ENCODE measurements at places on chromosomes 2 and 18.

DNA sequence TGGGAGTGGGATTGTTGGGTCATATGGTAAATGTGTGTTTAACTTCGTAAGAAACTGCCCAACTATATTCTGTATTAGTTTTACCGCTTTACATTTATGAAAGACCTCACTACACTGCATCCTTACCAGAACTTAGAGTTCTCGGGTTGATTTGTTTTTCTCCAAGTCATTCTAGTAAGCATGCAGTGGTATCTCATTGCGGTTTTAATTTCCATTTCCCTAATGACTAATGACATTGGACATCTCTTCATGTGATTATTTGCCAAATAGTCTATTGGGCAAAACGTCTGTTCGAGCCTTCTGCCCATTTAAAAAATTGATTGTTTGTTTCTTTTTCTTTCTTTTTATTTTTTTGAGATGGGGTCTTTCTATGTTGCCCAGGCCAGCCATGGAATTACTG lies 6.8 kb downstream of the FBLN7 start:
- DNase-seq = no peak

GRCh38 chr18:27771571-27771970 lies 405.4 kb downstream of the CDH2 start:
- no peak for DNase-seq

DNA sequence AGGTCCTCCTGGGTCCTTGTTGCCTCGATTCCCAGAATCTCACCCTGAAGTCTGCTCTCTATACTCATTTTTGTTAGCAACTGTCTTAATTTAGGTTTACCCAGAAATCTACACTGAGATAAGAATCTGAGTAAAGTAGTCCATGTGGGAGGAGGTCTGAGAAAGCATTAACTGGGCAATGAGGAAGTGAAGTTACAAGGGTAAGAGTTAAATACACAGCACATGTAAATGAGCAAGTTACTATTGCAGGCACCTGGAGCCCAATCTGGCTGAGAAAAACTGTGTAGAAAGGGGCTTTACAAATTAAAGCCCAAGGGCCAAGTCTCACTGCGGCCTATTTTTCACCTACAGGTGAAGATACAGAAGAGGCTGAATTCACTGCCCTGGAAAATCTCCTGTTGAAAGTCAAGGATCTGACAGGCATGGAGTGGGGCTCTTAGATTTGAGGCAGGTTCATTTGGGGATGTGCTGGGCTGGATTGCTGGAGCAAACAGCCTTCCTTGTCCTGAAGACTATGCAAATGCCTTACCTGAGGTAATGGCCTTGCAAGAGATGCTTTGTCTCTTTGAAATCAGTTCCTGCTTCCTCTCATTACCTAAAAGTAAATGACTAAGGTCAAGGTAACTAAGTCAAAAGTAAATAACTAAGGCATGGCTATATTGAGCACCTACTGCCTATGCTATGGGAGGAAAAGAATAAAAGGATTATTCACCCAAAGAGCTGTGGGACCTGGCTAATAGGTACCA lies 84.4 kb upstream of the DYNAP start:
- no peak for DNase-seq

GRCh38 chr2:237714690-237715458 lies 83.7 kb upstream of the RBM44 start:
- DNase-seq = no peak

DNA sequence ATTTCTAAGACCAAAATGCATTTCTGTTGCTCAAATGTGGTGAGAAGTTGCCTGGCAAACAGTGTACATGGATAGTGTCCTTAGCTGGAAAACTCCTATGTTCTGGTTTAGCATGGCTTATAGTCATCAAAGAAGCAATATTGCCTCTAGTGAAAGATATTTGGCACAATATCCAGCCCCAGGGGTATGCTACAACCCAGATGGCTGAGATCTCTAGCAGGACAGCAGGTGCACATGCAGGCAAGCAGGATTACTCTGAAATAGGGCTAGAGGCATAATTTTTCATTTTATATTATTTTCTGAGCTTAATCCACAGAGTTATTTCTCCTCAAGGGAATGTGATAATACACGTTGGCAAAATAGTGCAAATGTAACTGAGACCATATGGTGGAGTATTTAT lies 34.0 kb downstream of the CCDC195 start:
- DNase-seq = no peak

- DNase-seq = no peak
Observed at GRCh38 chr2:3666613-3666975, 8.6 kb downstream of the ALLC start.

- DNase-seq = no peak
Observed at GRCh38 chr18:12861637-12862036, 22.4 kb downstream of the PTPN2 start.

DNA sequence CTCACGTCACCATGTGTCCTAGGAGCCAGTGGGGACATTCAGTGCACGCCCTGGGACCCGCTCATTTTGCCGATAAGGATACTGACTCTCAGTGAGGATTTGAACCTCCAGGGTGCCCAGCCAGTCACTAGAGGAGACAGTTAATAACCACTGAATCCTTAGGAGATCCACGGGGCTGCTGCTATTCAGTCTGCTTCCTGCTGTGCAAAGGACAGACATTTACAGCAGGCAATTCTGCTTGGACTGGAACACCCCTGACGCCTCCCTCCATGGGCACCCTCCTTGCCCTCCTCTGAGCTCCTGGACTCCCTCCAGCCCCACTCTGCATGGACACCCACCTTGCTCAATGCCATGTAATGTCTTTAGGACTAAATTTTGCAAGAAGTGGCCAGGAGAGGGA lies 265.5 kb downstream of the EIPR1 start:
- DNase-seq = no peak

DNA sequence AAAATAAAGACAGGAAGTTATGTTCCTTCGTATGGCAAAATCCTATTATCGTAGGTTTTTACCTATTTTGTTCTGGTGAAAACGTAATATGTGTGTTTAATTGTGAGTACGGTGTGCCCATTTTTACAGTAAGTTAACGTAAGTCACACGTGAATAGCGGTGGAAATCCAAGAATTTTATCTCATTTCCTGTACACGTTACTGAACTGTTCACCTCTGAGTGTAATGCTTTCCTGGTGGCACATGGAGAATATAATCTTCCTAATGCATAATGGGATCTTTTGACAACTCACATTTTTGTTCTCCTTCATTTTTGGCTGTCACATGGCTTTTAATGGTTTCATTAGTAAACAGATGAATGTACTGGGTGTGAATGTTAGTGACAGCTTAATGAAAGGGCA lies 28.2 kb downstream of the BCL2L11 start:
- DNase-seq = no peak

DNA sequence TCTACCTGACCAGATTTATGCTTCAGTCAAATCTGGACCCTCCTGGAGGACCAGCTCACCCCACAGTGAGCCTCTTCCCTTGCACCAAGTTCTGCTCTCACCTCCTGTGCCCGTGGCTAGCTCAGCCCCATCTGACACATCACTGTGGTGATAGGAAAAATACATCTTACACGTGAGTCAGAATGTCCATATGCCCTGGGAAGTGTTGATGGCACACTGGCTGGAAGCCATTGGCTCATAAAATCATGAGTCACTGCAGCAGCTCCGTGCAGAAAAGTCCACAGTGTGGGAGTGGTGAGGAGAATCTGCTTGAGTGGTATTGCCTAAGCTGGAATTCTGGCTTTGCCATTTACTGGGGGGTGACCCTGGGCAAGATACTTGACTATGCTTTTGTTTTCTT lies 42.6 kb upstream of the RAPGEF4 start:
- no peak for DNase-seq

DNA sequence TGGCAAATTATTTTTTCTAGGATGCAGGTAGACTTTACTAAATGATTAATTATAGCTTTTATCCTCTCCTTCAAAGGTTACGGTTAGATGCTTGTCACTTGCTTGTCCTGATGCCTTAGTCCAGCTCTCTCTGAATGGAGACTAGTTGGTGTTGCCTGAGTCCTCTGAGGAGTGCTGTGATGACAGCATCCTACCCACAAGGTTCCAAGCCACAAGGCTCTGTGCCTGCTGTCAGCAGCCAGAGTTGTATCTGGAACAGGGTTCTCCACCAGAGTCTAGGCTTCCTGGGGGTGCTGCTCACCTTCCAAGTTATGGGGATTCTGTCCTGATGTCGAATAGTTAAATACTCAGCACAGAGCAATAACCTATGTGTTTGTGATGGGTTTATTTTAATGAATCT lies 125.7 kb downstream of the GALNT1 start:
- DNase-seq = no peak

DNA sequence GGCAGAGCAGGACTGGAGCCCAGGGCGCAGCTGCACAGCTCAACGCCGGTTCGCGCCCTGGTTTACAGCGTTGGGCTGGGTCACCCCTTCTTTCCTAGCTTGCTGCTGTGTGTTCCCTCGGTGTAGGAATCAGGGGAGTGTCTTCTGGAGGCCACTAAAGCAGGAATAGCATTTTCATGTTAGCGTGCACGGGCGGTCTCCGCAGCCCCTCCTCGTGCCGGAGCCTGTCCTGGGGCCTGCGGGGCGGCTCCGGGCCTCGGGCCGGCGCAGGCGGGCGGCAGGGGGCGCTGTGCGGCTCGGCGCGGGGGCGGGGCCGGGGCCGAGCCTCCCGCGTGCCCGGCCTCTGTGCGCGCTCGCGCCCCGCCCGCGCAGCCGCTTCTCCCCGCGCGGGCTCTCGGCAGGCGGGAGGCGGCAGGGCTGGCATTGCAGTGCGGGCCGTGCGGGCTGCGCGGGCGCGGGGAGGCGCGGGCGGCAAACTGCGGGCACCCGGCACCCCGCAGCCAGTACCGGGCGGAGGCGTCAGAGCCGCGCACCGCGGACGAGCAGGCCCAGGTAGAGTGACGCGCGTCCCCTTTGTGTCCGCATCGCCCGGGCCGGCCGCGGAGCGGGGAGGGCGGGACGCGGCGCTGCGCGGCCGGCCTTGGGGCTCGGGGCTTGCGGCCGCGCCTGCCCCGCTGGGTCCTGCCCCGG lies at the start of gene RNF144A:
Gene RNF144A (plus strand): TSS at position 342 of the 690 bp plus-strand sequence. CDS start 79,515 bp downstream, outside the sequence.
- DNase-seq = peak; percentile 64

DNA sequence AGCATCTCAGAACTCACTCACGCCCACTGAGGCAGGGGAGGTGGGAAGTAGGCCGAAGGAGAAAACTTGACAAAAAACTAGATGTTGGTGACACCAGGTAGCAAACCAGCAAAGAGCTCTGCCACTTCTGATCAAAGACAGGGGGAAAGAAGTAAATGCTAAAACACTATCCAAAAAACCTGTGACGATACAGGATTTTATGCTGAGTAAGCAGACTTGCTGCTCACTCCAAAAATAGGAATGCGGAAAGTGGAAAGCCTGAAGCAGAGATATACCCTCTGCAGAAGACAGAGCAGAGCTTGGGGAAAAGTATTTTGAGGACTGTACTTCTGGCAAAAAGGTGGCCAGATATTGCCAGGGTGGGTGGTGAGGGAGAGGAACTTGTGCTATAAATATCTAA lies 73.3 kb upstream of the YPEL5 start:
- no peak for DNase-seq

GRCh38 chr2:9565436-9566153 lies 10.0 kb upstream of the ADAM17 start:
- DNase-seq = peak; percentile 25

Measured in substantia nigra (tissue), 51 donors.